SJCRH30 (cell line): ENCODE measurements at places on chromosomes 4 and X.
A peak's percentile ranks its signal among the peaks of the same experiment; 100 is the strongest.

GRCh38 chr4:99642725-99643489 is 14.7 kb downstream of the C4orf54 start:
- H3K36me3 ChIP-seq: no peaks in the 10 kb centered on the region
- H3K4me3 ChIP-seq: no peak overlapping the region
- no peaks in the 10 kb centered on the region for H3K4me1 ChIP-seq
- H3K27me3 ChIP-seq: no peaks in the 10 kb centered on the region
- DNase-seq: no peak
- no peak overlapping the region for H3K27ac ChIP-seq

- no peak overlapping the region for H3K27ac ChIP-seq
- no peaks in the 10 kb centered on the region for H3K27me3 ChIP-seq
- no peaks in the 10 kb centered on the region for H3K4me1 ChIP-seq
Measured at GRCh38 chrX:46236411-46236810, 308.8 kb downstream of the ZNF674 start.

DNA sequence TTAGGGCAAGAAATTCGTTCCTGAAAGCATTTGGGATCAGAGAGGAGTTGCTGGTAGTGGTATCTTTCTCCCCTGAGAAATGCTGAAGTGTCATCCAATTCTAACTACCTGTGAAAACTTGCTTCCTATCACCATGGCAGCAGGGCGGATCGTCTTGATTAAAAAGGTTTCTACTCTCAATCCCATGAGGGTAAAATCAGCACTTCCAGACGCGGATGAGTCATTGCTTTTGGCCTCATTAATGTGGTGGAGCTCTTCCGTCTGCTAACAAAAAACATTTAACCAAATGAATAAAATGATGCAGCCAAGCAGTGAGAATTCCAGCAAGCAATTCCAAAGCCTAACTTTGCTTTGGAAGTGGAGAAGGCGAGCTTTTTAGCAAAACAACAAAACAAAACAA is 325.6 kb downstream of the CAMK2D start:
- H3K27ac ChIP-seq: peak overlapping the region; percentile 69
- DNase-seq: peak; percentile 67
- no peaks in the 10 kb centered on the region for H3K27me3 ChIP-seq
- H3K4me1 ChIP-seq: peaks cover 42% of the 10 kb centered on the region

DNA sequence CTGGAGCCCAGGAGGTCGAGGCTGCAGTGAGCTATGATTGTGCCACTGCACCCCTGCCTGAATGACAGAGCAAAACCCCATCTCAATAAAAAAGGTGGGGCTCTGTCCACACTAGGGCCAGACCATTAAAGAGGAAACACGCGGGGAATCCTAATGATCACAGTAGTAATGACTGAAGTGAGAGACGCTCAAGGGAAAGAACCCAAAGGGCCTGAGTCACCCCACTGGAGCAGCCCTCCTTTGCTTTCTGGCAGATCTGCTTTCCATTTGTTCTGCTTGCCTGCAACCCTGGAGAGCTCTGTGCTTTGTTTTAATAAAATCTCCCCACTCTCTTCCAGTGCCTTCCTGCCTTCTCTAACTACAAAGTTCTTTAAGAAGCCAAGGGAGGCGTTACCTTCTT is 5.0 kb downstream of the TFDP3 start:
- H3K36me3 ChIP-seq: no peaks in the 10 kb centered on the region
- no peaks in the 10 kb centered on the region for H3K4me1 ChIP-seq
- no peak for DNase-seq
- H3K27ac ChIP-seq: no peak overlapping the region

DNA sequence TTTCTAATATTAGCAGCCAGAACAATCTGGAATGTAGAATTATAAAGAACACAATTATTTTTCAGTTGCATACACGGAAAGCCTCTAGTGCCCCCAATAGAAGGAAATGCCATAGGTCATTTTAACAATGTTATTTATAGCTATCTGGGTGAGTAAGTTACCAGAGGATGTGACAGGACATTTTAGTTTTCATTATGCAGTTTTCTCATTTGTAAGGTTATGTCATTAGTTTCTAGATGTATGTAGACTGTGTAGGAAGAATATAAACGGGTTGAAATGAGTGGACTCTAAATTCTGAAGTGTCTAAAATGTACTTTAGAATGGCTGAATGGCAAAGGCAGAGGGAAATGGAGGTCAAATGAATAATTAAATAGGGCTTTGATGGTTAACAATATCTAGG is 213.3 kb downstream of the DTHD1 start:
- H3K4me1 ChIP-seq: no peaks in the 10 kb centered on the region
- H3K27me3 ChIP-seq: peaks cover 4% of the 10 kb centered on the region; the same call in 1 of the 2 replicates
- H3K4me3 ChIP-seq: no peak overlapping the region
- no peak overlapping the region for H3K27ac ChIP-seq
- no peaks in the 10 kb centered on the region for H3K36me3 ChIP-seq

- H3K36me3 ChIP-seq: no peaks in the 10 kb centered on the region
- peak overlapping the region; percentile 34 for H3K27ac ChIP-seq
- H3K27me3 ChIP-seq: no peaks in the 10 kb centered on the region
- peak; percentile 54 for DNase-seq
- no peak overlapping the region for H3K4me3 ChIP-seq
- peaks cover 31% of the 10 kb centered on the region for H3K4me1 ChIP-seq
Measured at GRCh38 chr4:85107553-85107952, 141.1 kb upstream of the WDFY3 start.

- no peak for DNase-seq
- H3K27ac ChIP-seq: no peak overlapping the region
- no peaks in the 10 kb centered on the region for H3K27me3 ChIP-seq
- no peak overlapping the region for H3K4me3 ChIP-seq
- H3K36me3 ChIP-seq: no peaks in the 10 kb centered on the region
- H3K4me1 ChIP-seq: no peaks in the 10 kb centered on the region
Measured at GRCh38 chrX:29535212-29536162, 679.9 kb upstream of the MAGEB2 start.

DNA sequence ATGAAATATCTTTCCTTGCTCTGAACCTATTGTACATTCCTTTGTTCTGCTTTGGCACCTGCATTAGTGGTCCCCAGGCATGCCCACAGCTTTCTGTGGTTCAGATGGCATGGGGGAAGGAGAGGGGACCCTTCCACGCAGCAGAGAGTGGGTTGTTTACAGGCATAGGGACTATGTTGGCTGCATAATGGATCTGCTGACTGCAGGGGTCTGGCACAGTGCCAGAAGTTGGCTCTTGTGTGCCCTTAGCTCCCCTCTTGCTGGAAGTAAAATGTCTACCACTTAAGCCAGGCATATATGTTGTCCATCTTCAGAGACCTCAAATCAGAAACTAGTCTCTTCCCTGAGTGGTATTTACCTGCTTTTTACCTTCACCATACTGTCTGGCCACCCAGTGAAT is 651.9 kb upstream of the PCDH7 start:
- no peaks in the 10 kb centered on the region; the same call in 1 of the 2 replicates for H3K36me3 ChIP-seq
- peak; percentile 39 for DNase-seq
- H3K27ac ChIP-seq: no peak overlapping the region
- no peak overlapping the region for H3K4me3 ChIP-seq
- no peaks in the 10 kb centered on the region for H3K4me1 ChIP-seq
- no peaks in the 10 kb centered on the region for H3K27me3 ChIP-seq

- H3K27ac ChIP-seq: no peak overlapping the region
- H3K27me3 ChIP-seq: no peaks in the 10 kb centered on the region
- H3K4me1 ChIP-seq: no peaks in the 10 kb centered on the region
- H3K4me3 ChIP-seq: no peak overlapping the region
Measured at GRCh38 chrX:71604141-71604540, 14.2 kb downstream of the CXCR3 start.

DNA sequence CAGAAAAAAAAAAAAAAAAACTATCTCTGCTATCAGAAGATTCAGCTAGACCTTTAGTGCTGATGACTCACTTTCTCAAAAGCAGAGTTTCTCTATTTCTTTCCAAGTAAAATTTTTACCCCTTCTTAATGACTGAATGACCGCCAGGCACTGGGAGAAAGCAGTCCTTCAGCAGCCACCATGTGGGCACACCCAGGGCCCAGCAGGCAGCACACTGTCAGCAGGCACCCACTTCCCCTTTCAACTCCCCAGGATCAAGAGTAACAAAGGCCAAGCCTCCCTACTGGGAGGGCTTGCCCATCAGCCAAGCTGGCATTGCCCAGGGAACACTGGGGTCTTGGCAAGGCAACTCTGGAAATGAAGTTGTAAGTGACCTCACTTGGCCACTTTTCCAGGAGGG is 201.9 kb upstream of the MAMLD1 start:
- no peak overlapping the region for H3K4me3 ChIP-seq
- H3K27me3 ChIP-seq: no peaks in the 10 kb centered on the region
- H3K4me1 ChIP-seq: peaks cover 16% of the 10 kb centered on the region; the same call in 1 of the 2 replicates
- H3K27ac ChIP-seq: no peak overlapping the region
- H3K36me3 ChIP-seq: no peaks in the 10 kb centered on the region

DNA sequence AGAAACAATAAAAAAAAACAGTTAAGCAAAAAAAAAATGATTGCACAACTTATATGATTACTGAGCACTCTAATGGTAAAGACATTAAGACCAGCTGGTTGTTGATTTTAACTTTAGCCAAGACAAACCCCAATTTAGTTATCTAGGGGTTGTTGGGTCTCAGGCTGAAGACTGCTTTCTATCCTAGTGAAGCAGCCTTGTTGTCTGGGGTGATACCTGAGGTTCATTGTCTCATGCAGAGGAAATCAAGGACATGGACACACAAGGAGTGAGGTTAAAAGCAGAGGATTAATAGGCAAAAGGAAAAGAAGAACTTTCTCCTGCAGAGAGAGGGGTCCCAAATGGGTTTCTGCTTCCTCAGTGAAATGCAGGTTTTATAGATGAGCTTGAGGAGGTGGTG is 40.0 kb upstream of the CYP2U1 start:
- H3K4me3 ChIP-seq: no peak overlapping the region
- no peak overlapping the region for H3K27ac ChIP-seq
- no peaks in the 10 kb centered on the region for H3K36me3 ChIP-seq
- H3K27me3 ChIP-seq: no peaks in the 10 kb centered on the region
- peaks cover 7% of the 10 kb centered on the region for H3K4me1 ChIP-seq

- no peaks in the 10 kb centered on the region for H3K27me3 ChIP-seq
- H3K4me3 ChIP-seq: no peak overlapping the region
- no peak for DNase-seq
Measured at GRCh38 chrX:10900585-10901289, 210.4 kb upstream of the HCCS start.

DNA sequence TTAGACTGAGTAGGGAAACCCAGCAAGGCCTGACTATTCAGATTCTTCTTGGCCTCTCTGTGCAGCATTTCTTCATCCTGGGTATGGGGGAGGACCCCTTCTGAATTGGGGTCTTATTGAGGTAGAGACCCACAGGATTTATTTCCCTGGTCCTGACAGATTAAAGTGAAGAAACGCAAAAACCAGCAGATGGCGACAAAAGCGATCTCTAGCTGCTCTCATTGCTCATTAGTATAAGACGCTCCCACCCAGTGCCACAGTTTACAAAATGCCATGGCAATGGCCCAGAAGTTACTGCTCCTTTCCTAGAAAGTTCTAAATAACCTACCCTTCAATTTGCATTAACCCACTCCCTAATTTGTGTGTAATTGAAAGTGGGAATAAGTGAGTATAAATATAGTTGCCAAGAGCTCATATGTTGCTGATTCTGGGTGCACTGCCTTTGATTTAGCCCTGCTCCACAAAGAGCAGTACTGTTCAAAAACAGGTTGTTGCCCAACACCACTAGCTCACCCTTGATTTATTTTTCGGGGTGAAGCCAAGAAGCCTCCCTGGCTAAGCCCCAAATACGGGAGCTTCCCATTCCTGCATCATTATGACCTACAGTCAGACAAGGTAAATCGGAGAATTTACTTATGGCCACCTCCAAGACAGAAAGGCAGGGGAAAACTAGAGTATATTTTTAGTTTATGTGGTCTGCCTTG is 3.7 kb upstream of the BEX4 start:
- H3K4me1 ChIP-seq: no peaks in the 10 kb centered on the region
- DNase-seq: peak; percentile 66
- H3K27me3 ChIP-seq: no peaks in the 10 kb centered on the region
- no peak overlapping the region for H3K27ac ChIP-seq
- H3K4me3 ChIP-seq: no peak overlapping the region

GRCh38 chrX:46117234-46117633 is 428.0 kb downstream of the ZNF674 start:
- DNase-seq: no peak
- no peaks in the 10 kb centered on the region for H3K27me3 ChIP-seq
- H3K4me1 ChIP-seq: no peaks in the 10 kb centered on the region
- H3K4me3 ChIP-seq: no peak overlapping the region
- no peaks in the 10 kb centered on the region for H3K36me3 ChIP-seq
- H3K27ac ChIP-seq: no peak overlapping the region

DNA sequence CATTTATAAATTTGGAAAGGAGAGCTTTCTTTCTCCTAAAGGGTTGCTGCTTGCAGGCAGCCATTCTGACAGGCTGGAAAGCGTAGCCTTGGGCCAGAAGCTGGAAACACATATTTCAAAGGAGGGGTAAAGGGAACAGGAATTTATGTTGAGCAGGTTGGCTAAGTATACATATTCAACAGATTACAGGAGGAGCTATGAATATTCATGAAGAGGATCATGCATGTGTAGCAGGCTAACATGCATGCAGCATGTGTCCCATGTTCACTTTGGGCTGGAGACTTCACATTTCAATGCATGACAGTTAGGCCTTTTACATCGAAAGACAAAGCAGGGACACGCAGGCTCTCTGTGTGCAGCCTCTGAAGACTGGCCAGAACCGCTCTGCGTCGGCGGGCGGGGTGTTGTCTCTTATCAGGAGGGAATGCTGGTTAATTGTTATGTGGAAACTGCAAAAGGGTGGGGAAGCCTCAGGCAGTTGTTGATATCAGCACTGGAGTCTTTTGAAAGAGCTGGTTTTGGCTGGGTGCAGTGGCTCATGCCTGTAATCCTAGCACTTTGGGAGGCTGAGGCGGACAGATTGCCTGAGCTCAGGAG is 31.5 kb downstream of the CASP3 start:
- H3K27me3 ChIP-seq: no peaks in the 10 kb centered on the region
- no peak overlapping the region for H3K27ac ChIP-seq
- H3K4me3 ChIP-seq: no peak overlapping the region
- DNase-seq: no peak
- H3K36me3 ChIP-seq: no peaks in the 10 kb centered on the region

GRCh38 chr4:139833151-139833910 is 167.7 kb downstream of the MGST2 start:
- H3K36me3 ChIP-seq: no peaks in the 10 kb centered on the region
- H3K27ac ChIP-seq: peak overlapping the region; percentile 75
- DNase-seq: peak; percentile 83
- peak overlapping the region; percentile 47 for H3K4me3 ChIP-seq
- H3K27me3 ChIP-seq: no peaks in the 10 kb centered on the region

GRCh38 chrX:38701073-38701472 is 100.2 kb upstream of the MID1IP1 start:
- H3K27ac ChIP-seq: no peak overlapping the region
- H3K27me3 ChIP-seq: no peaks in the 10 kb centered on the region
- H3K4me3 ChIP-seq: no peak overlapping the region
- DNase-seq: peak; percentile 4
- H3K36me3 ChIP-seq: no peaks in the 10 kb centered on the region

- H3K4me1 ChIP-seq: no peaks in the 10 kb centered on the region
- H3K27me3 ChIP-seq: no peaks in the 10 kb centered on the region
- H3K36me3 ChIP-seq: peaks cover 57% of the 10 kb centered on the region
- no peak for DNase-seq
Measured at GRCh38 chr4:71830-72229, 18.7 kb downstream of the ZNF595 start.
